ENCODE measurements at places on chromosomes 11 and 22.

- DNase-seq: no peak
Measured at GRCh38 chr11:121503051-121503450, 50.3 kb upstream of the SORL1-AS1 start.

- no peak for DNase-seq
Measured at GRCh38 chr11:112637076-112637475, 324.1 kb upstream of the NCAM1 start.

GRCh38 chr11:33828604-33829429 lies 54.5 kb upstream of the FBXO3 start:
- no peak for DNase-seq

- no peak for DNase-seq
Measured at GRCh38 chr11:110988671-110989070, 256.9 kb upstream of the POU2AF2 start.

- no peak for DNase-seq
Measured at GRCh38 chr11:92330114-92330513, 105.5 kb downstream of the FAT3 start.

DNA sequence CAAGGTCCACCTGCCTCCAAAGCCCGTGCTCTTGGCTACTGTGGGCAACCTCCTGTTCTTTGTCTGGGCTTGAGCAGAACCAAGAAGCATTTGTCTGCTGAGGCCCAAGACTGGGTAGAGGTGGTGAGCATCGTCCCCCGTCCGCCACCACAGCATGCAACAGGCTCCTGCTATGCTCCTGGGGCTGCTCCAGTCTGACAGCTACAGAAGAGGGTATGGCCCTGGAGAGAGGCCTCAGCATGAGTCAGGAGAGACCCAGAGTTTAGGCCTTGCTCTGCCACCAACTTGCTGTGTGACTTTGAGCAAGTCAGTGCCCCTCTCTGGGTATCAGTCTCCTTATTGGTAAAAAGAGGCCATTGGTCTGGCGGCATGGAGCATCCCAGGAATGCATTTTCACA lies 91.2 kb downstream of the TP53I11 start:
- no peak for DNase-seq
